ENCODE measurements at places on chromosomes 3 and 15.

DNA sequence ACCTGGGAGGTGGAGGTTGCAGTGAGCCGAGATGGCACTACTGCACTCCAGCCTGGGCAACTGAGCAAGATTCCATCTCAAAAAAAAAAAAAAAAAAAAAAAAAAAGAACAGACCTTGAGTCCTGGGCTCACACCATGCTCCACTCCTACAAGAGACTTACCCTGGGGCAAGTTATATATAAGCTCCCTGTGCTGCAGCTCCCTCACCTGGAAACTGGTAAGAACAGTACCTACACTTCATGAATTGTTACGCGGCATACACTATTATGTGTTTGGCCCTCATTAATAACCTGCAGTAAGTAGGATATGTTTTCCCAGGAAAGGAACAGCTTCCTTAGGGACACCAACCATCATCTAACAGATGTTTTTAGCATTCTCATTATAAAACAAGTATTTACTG is 119.6 kb downstream of the FMN1 start:
- no peak for DNase-seq

DNA sequence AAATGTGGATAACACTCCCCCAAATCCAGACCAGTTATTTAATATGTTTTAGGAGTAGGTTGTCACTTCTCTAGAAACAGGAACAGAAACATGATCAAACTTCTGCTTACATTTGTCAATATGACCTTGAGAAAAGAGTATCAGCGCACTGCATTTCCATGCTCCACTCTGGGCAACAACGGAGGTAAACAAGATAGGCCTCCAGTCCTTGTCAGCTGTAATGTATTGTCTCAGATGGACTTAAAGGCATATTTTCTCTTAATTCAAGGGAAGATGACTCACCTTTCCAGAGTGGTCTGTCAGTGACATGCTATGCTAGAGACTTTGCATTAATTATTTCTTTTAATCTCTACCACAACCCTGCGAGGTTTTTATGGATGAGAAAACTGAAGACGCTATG is 51.6 kb upstream of the TCF12 start:
- no peak for DNase-seq

DNA sequence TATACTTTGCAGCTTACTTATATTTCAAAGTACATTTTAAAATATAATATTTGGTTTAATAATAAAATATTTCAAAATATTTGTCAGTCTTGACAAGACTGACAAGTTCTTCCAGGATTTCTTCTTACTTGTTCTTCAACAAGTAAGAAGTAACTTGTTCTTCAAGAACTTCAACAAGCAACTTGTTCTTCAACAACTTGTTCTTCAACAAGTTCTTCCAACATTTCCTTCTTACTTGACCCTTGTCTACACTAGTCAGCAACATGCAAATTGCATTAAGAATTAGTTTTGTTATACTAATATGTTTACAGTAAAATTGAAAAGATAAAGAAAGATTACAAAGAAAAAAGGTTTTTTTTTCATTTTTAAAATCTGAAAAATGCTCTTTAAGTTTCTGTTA is 731.7 kb downstream of the NSUN3 start:
- DNase-seq, result no peak

- DNase-seq, result no peak
Observed at GRCh38 chr3:8709287-8709686, 24.3 kb upstream of the CAV3 start.

DNA sequence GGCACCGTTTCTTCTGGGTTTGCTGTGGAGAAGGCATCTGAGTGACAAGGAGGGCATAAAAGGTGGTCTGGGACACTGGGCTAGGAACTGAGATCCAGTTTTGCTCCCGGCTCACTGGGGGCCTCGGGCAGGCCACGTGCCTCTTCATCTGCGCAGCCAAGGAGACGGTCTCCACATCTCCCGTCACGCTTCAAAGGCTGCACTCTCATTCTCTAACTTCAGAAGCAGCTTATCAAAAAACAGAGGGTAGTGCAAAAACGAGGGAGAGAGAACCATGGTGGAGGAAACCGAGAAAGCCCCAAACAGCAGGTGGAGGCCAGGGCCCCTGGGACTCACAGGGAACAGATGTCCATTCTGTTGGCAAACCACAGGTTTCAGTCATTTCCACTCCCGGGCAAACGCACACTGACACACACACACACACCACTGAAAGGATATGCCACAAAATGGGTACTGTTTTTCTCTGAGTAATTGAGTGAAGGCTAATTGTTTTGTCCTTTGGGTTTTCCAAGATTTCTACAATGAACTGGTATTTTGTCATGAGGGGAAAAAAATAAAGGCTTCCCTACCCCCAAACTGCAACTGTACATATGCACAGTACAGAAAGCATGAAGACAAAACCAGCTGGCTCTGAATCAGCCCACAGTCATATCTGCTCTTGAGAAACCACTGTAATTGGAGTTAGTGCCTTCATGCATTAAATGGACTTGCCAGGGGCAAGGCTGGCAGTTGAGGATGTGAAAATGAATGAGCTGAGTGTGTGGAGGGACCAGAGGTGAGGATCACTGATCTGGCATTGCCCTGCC is 71.9 kb downstream of the MGLL start:
- no peak for DNase-seq

DNA sequence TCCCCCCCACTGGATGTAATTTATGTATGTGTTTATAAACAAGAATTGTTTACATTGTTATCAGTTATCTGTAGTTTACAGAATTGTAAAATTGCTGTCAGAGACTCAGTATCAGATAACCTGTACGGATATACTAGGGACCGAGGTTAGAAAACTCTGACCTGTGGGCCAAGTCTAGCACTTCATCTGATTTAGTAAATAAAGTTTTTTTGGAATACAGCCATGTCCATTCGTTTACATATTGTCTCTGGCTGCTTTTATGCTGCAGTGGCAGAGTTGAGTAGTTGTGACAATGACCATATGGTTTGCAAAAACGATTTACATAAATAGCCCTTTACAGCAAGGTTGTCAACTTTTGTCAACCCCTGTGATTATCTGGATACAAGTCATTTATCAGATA is 52.6 kb downstream of the LRRC28 start:
- no peak for DNase-seq

DNA sequence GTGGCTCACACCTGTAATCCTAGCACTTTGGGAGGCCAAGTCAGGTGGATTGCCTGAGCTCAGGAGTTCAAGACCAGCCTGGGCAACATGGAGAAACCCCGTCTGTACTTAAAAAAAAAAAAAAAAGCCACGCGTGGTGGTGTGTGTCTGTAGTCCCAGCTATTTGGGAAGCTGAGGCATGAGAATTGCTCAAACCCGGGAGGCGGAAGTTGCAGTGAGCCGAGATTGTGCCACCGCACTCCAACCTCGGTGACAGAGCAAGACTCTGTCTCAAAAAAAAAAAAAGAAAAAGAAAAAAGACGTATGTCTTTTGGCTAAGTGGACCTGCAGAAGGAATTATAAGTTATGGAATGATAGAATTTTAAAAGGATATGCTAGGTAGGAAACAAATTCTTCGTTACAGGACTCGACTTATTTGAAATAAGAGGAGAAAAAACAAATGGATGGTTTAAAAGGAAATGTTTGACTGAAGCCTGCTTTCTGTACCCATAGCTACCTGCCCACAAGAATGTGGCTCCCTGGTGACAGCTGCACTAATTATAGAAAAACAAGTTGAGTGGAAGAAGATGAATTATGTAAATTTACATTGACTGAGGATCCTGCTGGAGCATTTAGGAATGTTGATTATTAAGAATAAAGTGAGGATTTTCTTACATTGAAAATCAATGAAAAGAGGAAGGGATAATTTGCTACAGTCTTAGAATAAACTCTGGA is 36.0 kb upstream of the SKIL start:
- no peak for DNase-seq

DNA sequence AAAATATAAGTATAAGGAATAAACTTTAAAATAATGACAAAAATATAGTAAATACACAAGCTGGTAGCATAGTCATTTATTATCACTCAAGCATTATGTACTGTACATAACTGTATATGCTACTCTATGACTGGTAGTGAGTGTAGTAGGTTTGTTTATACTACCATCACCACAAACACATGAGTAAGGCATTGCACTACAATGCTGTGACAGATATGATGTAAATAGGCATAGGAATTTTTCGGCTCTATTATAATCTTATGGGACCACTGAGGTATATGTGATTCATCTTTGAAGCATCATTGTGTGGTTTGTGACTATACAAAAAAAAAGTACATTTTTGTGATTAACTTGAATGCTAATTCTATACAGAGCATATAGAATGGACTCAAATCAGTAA is 35.3 kb upstream of the FBN1 start:
- no peak for DNase-seq

GRCh38 chr15:52100807-52101442 is 11.7 kb downstream of the BCL2L10 start:
- DNase-seq, result no peak

- DNase-seq, result no peak
Observed at GRCh38 chr15:92643849-92644815, 11.4 kb downstream of the FAM174B start.

DNA sequence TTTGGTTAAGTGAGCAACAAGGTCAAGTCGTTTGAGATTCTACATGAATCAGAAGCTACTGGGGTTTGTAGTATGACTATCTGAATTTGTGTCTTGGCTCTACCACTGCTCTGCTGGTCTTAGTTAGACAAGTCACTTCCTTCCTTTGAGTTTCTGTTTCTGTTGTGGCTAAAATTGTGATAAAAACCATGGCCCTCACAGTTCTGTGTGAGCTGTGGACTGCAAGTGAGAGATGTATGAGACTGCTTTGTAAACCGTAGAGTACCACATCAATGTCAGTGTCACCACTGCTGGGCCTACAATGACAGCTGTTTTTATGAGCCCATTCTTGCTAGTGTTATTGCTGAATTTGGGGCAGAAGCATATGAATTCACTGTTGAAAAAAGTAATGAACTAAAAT is 32.7 kb downstream of the RARB start:
- DNase-seq, result no peak

DNA sequence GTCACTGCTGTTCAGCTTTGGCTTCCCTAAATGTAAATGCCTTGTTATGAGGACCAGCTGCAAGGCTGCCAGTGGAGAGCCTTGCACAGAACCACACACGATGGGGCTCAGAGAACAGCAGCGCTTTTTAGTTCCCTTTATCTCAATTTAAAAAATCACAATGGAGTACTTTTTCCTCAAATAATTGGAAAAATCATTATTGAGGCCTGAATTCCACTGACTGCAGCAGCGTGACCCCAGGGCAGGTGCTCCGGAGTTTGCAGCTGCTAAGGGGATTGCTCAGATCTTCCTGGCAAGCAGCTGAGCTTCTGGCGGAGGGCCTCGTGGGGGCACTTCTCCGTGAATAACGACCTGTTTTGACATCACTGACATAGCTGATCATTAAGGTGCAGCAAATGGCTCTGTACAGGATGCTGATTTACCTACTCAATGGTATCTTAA is 245.6 kb upstream of the TRIM42 start:
- DNase-seq, result no peak

DNA sequence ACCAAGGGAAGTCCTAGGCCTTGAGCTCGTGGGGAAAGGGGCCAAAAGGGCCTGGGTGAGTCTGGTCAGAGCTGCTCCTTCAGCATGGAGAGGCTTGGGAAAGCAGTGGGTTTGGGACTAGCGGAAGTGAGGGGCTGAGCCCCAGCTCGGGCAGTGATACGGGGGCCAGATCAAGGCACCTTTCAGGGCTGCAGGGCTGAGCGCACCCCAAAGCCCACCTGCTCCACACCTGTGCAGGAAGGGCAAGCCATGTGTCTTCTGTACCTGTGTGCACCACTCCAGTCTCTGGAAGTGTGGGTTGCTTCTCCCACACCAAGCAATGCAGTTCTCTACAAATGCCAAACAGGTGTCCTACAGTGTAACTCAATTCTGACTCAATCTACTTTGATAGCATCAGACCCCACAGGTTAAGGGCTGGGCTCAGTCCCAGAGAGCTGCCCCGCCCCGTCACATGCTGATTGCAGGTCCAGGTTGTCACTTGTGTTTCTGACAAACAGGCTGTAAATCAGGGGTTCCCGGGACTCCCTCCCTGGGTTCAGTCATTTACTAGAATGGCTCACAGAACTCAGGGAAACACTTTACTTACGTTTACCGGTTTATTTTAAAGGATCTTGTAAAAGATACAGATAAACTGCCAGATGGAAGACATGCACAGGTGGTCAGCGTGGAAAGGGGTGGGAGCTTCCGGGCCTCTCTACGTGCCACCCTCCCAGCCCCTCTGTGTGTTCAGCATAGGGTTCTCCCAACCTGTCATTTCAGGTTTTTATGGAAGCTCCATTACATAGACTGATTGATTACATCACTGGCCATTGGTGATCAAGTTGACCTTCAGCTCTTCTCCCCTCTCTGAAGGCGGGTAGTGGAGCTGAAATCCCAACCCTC is 28.8 kb upstream of the KLF13 start:
- no peak for DNase-seq

DNA sequence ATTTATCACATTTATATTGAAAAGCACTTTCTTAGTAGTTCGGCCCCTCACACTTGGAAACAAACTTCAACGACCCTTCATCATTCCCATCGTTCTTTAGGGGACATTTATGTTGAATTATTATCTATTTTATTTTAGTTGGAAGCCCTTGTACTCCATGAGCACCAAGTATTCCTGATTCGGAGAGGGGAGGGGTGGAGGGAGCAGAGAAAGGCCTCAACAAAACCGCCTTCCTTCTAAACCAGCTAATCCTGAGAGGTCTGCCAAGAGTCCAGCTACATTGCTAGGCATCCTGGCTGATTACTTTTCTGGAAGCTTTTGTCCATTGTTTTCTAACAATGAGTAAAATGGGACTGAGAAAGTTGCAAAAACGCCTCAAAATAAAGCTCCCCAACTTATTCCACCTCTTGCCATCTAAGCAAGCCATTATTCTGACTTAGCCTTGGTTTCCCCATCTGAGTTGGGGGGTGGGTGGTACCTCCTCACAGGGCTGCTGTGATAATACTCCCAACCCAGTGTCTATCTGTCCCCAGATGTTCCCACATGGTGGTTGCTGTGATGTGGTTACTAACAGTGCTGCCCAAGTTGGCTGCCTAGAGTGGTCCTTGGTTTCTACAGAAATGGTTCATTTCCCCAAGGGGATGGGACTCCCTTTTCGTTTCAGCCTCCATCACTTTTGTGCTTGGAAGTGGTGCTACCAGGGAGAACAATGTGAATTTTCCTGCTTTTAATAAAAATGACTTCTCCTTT is 1.2 kb upstream of the TMEM158 start:
- DNase-seq, result no peak

GRCh38 chr3:61783993-61784718 is 222.8 kb downstream of the PTPRG start:
- DNase-seq, result no peak

DNA sequence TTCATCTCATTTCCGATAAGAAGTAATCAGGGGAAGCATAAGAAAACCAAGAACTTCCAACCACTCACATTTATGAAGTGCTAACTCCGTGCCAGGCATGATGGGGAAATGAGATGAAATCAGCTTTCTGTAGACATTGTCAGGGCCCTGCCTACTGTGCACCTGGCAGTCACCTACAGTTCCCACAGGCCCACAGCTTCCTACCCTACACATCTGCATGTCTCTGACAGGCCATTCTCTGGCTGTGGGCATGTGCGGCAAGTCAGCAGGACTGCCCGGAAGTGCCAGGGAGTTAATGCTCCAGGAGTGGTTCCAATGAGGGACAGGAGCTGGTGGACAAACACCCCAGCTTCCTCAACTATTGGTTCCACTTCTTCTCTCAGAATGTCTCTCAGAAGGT is 24.3 kb downstream of the EIF1B start:
- DNase-seq, result no peak

GRCh38 chr15:62896380-62896866 is 146.1 kb upstream of the TPM1 start:
- no peak for DNase-seq

Data from central memory CD8-positive, alpha-beta T cell (primary cell).